ENCODE measurements at places on chromosomes 12 and 14. TPM values are rescaled to one million over a fixed set of nuclear protein-coding genes. Genes with fewer than 3 reads are reported as not detected.

Gene TAS2R10
- not detected for total RNA-seq

Gene ANO2
- total RNA-seq, result not detected

Gene KLRF1
- total RNA-seq, result not detected

Gene SLC38A1
- total RNA-seq, result 167 TPM

Gene IAPP
- not detected for total RNA-seq

Gene ADAM21
- total RNA-seq, result not detected

Gene TAS2R46
- total RNA-seq, result 1.3 TPM

Gene CRIP1
- 93.9 TPM for total RNA-seq

Gene TAS2R30
- total RNA-seq, result 1.4 TPM

Gene GPR162
- total RNA-seq, result 2.0 TPM

Gene LPAR5
- 8.1 TPM for total RNA-seq

Gene MON2
- 29.0 TPM for total RNA-seq

Gene CYP27B1
- 7.9 TPM for total RNA-seq

Gene STRN3
- total RNA-seq, result 14.7 TPM

Gene CD163
- not detected for total RNA-seq

GRCh38 chr14:52175982-52176502 lies 91.5 kb upstream of the PTGDR start:
- DNase-seq, result peak; percentile 13

DNA sequence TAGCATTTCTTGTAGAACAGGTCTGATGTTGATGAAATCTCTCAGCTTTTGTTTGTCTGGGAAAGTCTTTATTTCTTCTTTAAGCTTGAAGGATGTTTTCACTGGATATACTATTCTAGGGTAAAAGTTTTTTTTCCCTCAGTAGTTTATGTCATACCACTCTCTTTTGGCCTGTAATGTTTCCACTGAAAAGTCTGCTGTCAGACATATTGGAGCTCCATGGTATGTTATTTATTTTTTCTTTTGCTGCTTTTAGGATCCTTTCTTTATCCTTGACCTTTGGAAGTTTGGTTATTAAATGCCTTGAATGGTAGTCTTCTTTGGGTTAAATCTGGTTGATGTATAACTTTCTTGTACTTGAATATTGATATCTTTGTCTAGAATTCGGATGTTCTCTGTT lies 306.1 kb downstream of the FUT8 start:
- no peak for DNase-seq

- DNase-seq, result no peak
Measured at GRCh38 chr12:1812650-1813302, 7.6 kb upstream of the LRTM2 start.

- no peak for DNase-seq
Measured at GRCh38 chr14:21343035-21343794, 40.6 kb downstream of the SUPT16H start.

DNA sequence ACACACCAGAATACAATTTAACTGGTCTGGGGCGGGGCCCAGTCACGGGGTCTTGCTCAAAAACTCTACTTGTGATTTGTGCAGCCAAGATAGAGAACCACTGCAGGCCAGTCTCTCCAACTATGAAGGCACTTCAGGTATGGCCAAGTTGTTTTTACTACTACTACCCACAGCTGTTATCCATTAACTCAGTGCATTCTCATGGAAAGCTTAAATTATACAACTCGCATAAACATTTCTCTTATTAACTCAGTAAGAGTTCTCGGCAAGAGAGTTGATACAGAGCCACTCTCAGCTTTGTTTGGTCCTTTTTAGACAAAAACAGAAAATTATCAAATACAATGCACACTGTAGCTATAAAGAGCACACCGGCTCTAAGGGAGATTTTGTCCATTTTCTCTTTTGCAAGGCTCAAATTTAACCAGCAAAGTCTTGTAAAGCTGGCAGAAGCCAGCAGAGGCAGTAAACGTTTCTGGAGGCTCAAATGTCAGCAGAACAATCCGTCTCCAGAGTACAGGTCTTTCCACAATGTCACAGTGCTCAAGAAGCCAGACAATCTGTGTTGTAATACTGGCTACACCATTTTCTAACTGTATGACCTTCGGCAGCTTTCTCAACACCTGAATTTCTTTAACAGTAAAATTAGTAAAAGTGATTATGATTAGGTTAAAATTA lies 85.9 kb downstream of the PTGER2 start:
- DNase-seq, result no peak

DNA sequence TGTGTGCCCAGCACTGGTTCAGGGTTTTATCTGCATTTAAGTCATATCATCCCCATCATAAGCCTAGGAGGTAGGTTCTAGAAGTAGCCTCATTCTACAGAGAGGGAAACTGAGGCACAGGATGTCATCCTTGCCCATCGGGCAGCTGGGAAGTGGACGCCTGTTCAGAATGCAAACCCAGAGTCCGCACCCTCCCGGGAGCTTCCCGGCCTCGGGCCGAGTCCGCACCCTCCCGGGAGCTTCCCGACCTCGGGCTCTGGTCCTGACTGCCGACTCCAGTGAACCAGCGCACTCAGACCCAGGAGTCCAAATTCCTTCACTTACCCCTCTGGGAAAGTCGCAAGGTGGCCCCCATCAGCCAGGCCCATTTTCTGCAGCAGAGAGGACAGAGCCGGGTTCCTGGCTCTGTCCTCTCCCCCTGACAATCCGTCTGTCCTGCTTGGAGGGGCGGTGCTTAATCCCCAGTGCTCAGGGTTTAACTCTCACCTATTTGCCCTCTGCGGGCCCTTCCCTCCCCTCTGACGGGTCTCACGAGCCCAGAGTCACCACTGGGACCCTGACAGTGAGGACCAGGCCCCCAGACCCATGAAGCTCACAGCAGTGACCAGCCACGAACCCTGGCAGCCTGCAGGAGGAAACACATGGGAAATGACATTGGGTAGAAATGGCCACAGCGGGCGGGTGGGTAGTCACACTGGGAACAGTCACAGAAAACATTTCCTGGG lies 141.9 kb downstream of the PIWIL1 start:
- no peak for DNase-seq

DNA sequence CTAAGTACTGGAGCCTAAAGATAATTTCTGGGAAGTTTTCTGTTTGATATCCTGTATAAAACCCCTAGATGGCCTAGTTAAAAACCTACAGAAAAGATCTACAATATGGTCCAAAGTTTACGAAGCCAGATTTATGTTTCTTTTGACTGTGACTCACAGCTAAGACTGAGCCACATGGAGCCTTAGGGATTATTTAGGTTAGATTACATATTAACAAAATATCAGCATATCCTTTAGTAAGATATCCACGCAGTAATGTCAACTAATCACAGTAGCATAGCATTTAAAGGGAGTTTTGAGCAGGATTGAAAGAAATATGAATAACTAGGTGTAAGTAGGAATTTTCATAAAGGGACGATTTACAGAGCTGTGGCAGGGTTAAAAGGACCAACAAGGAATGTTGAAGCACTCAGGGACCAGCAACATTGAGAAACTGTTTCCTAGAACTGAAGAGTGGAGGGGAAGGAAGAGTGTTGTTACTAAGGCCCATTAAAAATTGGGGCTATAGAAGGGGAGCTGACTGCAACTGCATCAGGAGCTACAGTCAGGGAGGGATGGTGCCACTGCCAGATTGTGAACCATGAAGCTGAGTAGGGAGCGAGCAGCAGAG lies 155.5 kb downstream of the DACT1 start:
- DNase-seq, result no peak

DNA sequence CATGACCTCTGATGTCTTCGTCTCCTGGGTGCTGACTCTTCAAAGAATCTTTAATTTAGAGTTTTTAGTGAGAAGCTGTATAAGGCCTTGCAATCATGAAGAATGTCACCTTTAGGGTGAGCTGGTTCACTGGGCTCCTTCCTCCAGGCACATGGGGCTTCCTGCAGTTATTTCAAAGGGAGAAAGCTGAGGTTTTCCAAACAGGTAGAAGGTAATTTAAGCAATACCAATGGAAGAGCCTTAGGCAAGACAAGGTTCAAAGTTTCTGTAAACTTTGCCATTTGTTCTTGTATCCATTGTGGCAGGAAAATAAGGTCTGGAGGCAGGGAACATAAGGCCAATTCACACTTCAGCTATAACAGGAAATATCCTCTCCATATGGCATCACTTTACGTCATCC lies 88.0 kb upstream of the EIF5 start:
- DNase-seq, result no peak

DNA sequence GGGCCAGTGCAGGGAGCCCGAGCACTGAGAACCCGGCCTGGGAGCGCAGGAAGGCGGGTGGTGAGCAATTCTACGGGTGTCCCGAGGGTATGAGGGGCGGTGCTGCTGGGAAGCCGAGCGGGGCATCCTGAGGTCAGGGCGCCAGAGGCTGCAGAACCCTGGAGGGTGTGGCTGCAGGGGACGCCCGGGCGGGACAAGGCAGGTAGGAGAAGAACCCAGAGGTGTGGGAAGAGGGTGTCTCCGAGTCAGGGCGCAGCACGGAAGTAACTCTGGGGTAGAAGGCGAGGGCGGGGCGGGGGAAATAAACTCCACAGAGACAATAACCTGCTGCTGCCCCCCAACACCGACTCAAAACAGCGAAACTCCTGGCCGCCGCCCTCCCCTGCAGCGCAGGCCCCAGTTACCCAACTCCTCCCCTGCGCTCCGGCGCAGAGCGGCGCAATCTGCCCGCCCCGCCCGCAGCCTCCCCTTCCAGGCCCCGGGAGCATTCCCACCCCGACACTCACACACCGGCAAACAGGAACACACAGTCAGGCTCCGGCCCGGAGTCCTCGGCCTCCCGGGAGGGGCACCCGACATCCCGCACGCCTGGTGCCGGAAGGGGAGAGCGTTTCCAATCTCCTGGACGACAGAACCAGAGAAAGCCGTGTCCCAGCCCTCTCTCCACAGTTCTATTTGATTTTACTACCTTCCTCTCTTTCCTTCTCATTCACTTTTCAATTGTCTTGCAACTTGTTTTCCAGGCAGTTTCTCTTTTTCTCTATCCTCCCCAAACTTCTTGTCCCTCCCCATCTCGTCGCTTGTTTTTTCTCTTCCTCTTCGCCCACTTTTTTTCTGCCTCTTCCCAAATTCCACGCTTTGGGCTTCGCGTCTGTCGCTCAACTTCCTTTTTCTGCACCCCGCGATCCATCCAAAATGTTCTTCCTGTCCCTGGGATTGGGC lies 2.4 kb downstream of the HRK start:
- peak; percentile 12 for DNase-seq

GRCh38 chr14:99201351-99202073 lies 70.5 kb downstream of the BCL11B start:
- peak; percentile 68 for DNase-seq

- DNase-seq, result no peak
Measured at GRCh38 chr14:69845787-69846186, 33.4 kb upstream of the SMOC1 start.

GRCh38 chr12:98725476-98726247 lies 80.6 kb downstream of the APAF1 start:
- peak; percentile 81 for DNase-seq

DNA sequence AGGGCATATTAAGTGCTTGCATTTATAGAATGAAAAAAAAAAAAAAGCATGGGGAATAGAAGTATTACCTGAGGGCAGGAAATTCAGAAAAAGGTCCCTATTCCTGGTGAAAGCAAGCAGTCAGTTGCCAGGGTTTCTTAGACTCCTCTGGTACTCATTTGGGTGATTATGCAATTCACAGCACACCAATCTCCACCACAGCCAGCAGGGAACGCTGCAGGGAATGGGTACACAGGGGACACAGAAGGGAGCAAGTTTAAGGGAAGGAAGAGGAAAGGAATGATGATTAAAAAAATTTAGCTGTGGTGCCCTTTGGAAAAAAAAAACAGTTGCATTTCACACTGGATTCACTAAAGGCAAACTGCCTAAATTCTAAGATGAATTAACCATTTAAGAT lies 14.2 kb downstream of the BLTP3B start:
- DNase-seq, result no peak

- no peak for DNase-seq
Measured at GRCh38 chr14:55088356-55088755, 36.9 kb downstream of the MAPK1IP1L start.

GRCh38 chr12:50750366-50750765 lies 13.5 kb upstream of the ATF1 start:
- no peak for DNase-seq

DNA sequence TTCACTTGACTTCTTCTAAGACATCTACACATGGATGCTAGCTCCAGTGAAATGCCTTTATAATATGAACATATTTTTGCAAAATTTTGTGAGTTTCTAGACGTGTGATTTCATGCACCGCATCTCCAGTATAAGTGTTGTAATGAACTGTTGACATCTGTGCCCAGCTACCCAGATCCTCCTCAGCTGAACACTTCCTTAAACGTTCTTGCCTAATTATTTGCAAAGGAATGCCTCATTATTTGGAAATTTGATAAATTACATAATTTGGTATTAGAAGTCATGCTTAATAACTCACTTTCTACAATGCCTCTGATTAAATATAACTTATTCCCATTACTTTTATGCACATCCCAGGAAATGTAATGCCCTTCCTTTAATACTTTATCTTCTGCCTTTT lies 14.0 kb downstream of the OR11G2 start:
- no peak for DNase-seq

- DNase-seq, result peak; percentile 64
Measured at GRCh38 chr14:62179367-62180018, 417.3 kb downstream of the SNAPC1 start.

- DNase-seq, result no peak
Measured at GRCh38 chr14:52413729-52414408, 99.8 kb downstream of the PTGER2 start.

DNA sequence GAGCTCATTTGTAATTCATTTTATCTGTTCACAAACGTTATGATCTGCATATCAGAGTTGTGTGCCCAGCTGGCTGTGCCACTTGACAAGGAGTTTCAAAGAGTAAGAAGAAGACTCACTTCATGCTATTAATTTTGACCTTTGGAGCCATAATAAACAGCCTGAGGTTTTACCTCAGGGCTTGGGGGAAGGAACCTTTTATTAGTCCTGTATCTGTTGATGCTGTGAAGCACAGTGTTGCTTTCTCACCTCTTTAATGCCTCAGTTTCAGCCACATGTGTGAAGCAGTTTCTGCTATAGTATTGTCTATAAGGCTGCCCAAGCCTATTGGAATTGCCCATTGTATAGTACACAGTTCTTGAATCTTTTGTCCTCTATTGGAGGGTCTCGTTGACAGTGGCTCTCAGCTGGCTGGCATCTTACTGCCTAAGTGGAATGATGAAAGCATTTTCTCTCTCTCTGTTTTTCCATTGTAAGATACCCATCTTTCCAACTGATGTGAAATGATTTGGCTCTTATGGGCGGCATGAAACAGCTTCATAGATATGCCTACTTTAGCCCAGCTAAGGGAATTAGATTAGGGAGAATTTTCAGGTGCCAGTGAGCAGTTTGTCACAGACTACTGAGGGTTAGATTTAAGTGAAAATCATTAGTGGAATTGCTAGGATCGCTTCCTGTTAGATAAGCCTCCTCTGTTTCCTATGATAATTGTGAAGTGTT lies 34.7 kb downstream of the GPATCH2L start:
- DNase-seq, result no peak

- no peak for DNase-seq
Measured at GRCh38 chr12:15863372-15863771, 18.8 kb upstream of the STRAP start.

DNA sequence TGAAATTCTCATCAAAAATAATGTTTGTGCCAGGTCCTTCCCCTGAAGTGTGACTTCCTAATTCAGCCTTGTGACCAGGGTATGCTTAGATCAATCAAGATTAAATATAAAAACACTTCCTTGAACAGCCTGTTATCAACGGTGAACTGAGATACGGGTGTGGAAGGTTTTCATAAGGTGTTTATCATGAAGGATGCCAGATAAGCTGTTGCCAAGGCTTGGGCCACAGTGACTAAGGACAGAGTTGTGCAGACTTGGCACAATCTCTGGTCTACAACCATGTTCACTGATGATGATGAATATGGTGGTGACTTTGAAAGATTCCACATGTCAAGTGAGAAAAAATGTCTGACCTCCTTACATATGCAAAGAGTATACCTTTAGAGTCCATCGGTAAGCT lies 51.3 kb upstream of the LIN7A start:
- DNase-seq, result no peak

GRCh38 chr12:42885677-42886076 lies 296.1 kb upstream of the PRICKLE1 start:
- DNase-seq, result no peak
